ENCODE measurements at places on chromosomes 4 and X.

DNA sequence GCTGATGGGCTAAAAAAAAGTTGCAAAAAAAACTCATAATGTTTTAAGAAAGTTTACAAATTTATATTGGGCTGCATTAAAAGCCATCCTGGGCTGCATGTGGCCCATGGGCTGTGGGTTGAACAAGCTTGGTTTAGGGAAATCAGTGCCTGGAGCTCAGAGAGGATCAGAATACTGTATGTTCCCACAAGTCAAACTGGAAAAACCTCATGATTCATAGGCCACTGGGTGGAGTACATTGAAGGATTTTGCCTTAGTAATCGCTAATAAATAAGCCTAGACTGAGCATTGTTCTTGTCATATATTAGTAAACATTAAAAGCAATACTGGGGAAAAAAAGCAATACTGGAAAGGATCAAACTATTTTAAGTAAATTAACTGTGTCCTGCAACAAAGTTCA lies 246.3 kb upstream of the TAPT1 start:
- no peak for DNase-seq

DNA sequence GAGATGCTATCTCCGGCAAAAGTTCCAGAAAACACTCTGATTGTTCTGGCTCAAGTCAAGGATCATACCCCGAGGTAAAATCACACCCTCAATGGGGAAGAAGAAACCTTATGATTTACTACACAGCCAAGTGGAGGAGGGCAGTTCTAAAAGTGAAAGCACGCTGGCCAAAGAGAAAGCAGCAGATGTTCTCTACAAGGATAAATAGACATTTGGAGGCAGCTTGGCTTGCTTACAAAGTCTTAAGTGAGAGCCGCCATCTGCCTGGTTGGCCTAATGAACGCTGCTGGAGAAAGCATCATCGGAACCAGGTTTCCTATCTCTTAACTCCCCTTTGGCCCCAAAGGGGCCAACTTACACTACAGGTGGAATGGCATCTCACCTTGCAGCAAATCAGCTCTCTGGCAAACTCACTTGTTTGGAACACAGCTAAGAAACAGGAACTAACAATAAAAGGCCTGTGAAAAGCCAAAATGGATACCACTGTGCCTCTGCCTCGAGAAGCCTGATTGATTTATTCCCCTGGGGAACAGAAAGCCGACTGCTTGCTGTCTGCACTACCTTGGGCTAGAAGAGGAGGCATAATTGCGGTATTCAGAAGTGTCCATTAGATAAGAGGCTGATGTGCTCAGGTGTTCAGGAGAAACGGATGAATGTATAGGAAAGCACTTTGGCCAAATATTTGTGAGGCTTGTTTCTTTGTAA lies 22.8 kb downstream of the FRAS1 start:
- no peak for DNase-seq

DNA sequence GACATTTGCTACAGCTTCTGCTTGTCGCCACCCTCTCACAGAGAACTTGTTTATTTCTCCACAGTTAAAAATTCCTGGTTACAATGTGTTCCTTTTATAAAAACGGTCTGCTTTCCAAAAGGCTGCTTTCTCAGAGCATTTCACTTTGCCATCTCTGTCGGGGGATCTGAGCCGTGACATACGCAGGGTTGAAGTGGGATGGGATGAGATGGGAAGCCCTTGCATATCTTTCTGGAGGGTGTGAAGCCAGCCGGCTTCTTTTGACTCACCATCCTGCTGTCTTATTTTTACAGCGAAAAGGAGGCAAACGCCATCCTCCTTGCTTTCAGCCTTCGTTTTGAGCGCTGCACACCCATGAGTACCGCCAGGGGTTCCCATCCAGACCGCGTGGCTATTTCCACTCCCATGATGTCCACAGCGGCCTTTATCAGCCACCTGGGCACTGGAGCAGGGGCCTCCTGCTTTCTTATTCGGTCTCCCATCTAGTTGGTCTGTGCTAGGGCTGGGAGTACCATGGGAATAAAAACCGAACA lies 99.8 kb upstream of the GATB start:
- DNase-seq, result no peak

GRCh38 chr4:87807402-87807801 lies 8.0 kb downstream of the IBSP start:
- DNase-seq, result no peak

DNA sequence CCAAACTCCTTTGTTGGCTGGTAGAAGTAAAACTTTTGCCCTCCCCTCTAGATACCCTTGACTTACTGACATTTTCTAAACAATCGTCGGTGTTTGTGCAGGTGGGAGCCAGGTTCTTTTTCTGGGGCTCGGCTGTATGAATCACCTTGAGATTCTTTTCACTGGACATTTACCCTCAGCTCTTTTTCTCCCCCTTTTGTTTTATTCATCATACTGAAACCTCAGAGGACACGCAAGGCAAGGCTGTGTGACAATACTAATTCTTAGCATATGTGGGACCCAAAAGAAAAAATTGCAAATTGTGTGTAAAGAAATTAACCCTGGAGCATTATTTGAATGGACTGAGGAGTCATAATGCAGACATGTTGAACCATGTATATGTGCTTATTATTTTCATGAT lies 194.0 kb downstream of the PCDH19 start:
- DNase-seq, result no peak

GRCh38 chrX:97401586-97402136 lies 518.0 kb downstream of the RPA4 start:
- no peak for DNase-seq

Measured in stimulated activated naive CD8-positive, alpha-beta T cell treated with anti-CD3 and anti-CD28 coated beads, Interleukin-15, amount 100 ng/mL, for 72 hours (primary cell).